Central memory CD4-positive, alpha-beta T cell (primary cell): ENCODE measurements at places on chromosomes 7 and 10.
A peak's percentile ranks its signal among the peaks of the same experiment; 100 is the strongest.

GRCh38 chr10:14648946-14649345 lies 125.8 kb downstream of the FAM107B start:
- DNase-seq, result no peak

GRCh38 chr10:24012249-24012803 lies 196.6 kb upstream of the KIAA1217 start:
- no peak for DNase-seq

DNA sequence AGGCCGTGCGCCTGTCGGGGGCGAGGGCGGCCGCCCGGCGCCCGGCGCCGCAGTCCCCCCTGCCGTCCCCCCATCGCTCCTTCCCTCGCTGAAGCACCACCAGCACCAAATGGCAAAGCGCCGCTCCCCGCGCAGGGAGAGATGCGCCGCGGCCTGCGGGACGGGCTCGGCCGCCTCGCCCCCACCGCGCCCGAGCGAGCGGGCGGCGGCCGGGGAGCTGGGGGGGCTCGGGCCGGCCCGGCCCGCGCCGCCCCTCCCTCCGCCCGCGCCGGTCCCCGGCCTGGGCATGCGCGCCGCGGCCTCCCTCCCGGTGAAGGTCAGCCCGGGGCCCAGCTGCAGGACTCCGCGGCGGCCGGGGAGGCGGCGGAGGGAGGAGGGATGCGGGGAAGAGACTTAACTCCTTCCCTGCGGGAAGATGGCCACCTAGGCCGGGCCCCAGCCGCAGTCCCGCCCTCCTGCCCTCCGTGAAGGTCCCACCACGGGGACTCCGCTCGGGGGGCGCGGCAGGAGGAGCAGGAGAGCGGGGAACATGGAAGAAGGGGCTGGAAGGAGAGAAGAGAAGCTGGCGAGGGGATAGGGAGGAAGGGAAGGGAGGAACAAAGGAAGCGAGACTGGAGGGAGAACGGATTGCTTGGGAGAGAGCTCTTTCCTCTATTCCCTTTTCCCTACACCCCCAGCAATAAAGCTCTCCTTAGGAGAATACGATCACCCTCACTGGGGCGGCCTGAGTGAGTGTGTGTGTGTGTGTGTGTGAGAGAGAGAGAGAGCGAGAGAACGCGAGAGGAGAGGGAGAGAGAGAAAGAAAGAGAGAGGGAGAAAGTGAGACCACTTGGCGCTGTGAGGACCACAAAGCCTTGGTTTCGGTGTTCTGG lies 3.4 kb upstream of the SMARCD3 start:
- DNase-seq, result no peak

GRCh38 chr7:46387646-46388045 lies 466.6 kb upstream of the IGFBP3 start:
- no peak for DNase-seq

DNA sequence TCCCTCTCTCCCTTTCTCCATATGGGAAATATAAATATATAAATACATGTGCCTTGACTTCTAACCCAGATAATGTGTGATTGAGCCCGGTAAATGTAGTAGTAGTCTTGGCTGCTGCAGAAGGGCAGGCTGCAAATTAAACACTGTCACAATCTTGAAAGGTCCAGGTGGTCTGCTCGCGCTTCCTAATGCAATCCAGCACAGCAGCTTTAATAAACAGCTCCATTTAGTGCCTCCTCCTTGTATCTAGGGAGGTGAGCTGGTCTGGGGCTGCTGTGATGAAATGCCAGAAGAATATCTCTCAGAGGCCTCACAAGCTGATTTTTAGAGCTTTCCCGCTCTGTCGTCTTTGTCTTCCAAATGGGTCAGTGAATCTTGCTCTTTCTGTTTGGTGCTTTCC lies 782 bp downstream of the POU6F2 start:
- no peak for DNase-seq

DNA sequence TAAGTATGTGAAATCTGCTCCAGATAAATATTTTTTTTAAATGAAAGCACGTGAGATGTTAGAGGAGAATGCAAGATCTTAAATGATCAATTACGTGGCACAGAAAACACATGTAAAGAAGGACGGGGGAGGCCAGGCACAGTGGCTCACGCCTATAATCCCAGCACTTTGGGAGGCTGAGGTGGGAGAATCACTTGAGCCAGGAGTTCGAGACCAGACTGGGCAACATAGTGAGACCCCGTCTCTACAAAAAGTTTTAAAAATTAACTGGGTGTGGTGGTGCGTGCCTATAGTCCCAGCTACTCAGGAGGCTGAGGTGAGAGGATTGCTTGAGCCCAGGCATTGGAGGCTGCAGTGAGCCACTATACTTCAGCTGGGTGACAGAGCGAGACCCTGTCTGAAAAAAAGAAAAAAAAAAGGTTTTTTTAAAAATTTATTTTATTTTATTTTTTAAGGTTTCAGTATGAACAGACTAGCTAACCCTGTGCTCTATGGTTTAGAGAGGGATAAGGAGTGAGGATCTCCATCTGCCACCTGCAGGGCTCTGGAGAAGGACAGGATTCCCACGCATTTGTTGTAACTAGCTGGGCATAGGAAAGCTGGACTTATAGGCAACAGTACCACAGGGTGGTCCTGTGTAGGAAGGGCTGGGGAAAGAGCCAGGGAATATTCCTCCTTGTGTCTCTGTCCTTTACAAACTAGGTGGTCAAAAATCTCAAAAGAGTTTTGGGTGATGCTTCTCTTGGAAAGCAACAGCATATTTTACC lies 113.2 kb downstream of the SPAG6 start:
- DNase-seq, result no peak

- no peak for DNase-seq
These were observed 127.7 kb downstream of the NRBF2 start for GRCh38 chr10:63260860-63261251.

GRCh38 chr10:44014644-44015250 lies 366.1 kb upstream of the ZNF32 start:
- DNase-seq, result no peak

DNA sequence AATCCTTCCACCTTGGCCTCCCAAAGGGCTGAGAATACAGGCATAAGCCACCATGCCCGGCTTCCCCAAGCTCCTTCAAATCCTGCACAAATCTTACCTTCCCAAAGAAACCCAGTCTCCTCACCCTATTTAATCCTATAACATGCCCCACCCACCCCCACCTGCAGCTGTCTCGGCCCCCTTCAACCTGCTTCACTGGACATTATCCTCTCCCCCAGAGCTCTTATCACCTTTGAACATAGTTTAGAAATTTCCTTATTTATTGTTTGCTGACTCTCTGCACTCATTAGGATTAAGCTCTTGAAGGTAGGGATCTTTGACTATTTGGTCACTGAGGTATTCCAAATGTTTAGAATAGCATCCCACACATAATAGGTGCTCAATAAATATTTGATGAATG lies 3.5 kb downstream of the ZNF467 start:
- no peak for DNase-seq

GRCh38 chr10:71845410-71846405 lies 5.3 kb downstream of the PSAP start:
- no peak for DNase-seq

- no peak for DNase-seq
These were observed 368.9 kb downstream of the PLXDC2 start for GRCh38 chr10:20185116-20185515.

GRCh38 chr10:7036951-7037350 lies 373.9 kb downstream of the SFMBT2 start:
- DNase-seq, result no peak

- no peak for DNase-seq
These were observed 37.4 kb upstream of the CFAP46 start for GRCh38 chr10:132979491-132980425.

DNA sequence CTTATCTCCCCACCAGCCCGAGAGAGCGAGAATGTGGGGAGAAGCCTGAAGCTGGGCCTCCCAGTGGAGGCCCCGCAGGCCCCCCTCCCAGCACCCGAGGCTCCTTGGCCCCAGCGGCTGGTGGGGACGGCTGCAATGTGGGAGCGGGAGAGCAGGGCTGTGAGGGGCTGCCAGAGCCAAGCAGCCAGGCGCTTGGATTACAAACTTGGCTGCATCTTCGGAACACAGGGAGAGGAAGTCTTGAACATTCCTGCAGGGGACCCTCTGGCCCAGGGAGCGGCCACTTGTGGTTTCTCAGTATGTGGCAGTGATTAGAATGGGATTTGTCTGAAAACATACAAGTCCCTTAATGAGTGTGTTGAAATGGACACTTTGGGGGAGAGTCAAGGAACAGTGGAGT lies 23.2 kb downstream of the ELN start:
- no peak for DNase-seq

GRCh38 chr7:57425969-57426628 lies 23.9 kb upstream of the ZNF716 start:
- no peak for DNase-seq

DNA sequence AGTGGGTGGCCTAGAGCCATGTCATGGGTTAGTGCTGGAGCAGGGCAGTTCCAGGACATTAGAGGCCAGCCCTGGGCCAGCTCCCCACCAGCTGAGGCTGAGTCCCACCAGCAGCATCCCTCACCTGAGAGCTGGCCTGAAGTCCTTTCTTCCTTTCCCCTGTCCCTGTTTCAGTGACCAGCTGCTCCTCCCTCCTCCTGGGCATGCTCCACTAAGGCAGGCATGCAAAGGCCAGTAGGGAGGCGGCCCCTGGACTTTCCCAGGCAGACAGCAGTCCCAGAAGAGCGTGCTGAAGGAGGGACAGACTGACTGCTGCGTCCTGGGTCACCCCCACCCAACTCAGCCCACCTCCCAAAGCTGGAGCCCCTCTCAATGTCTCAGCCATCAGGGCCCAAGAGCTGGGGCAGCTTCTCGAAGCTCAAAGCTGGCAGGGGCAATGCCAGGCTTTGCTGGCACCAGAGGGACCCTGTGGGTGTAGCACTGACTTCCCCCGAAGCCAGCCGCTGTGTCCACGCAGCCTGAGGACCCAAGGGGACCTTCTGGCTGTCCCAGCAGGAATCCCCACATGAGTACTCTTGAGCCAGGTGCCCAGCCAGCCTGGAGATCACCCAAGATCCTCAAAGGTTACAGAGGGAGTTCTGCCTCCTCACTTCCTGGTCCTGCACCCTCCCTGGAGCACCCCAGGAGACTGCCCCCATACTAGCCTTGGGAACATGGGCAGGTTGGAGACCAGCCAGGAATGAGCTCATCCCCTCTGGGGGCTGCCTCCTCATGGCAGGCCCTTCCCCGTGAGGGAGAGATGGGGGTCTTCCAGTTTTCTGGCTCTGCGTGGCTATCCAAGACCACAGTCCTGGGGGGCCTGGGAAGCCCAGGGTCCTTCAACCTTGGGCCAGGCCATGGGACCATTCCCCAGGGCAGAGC lies 35.2 kb upstream of the RET start:
- DNase-seq, result no peak

DNA sequence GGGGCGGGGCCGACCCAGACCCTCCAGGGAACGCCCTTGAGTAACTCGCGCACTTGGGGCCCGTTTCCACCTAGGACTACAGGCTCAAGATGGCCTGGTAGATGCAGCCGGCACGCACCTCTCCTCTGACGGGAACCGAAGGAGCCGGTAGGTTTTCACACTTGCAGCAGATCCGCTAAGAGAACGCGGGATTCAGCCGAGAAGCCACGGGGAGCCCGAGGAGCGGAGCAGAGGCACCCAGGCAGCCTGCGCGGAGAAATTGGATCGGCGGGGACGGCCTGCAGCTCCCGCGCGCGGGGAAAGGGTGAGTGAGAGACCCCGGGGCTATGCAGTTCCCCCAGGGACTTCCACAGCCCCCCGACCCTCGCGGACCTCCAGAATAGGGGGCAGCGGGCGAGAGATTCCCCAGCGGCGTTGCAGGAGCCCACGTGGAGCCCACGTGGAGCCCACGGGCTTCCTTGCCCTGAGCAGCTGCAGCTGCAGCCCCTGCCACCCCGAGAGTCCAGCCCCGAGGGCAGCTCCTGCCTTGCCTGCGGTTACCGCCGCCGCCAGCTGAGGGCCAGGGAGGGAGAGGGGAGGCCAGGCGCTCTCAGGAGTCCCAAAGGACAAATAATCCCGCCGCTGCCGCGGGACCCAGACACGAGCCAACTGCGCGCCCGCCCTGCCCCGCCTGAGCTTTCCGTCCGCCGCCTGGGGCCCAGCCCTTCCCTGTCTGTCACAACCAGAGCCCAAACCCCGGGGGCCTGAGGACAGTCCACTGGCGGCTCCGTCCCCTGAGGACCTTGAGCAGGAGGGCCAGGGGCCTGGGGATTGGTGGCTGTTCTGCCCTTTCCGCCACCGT lies 13.1 kb downstream of the IFT22 start:
- no peak for DNase-seq

DNA sequence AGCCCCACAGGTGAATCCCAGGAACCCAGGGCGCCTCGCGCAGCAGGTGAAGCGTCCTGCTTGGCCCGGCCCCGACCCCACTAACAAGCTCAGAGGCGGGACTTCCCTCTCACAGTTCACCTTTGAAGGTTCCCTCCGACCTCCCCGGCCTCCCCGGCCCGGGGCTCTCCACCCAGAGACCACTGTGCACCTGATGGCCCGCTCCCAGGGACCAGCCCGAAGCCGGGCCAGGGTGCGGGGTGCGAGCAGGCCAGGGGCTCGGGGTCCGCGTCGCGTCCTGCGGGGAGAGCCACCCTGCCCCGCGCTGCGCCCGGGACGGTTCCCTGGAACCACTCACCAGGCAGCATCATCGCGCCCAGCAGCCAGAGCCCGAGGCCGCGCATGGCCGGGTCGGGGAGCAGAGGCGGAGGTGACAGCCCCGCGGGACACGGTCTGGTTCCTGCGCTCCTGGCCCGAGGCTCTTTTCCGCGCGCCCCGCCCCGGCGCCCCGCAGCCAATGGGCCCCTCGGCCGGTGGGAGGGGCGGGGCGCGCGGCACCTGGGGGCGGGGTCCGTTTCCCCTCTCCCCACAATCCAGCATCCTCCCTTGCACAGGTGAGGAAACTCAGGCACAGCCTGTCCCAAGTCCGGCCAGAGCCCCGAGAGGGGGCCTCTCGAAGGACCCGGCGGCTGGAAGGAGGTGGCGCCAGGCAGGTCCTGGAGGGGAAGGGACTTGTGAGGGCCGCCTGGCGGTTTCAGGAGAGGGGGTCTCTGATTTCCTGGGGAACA lies at the start of gene ADAM8:
Gene ADAM8, minus strand, starts transcription at position 434 of the 767 bp plus-strand sequence. Its CDS starts 51 bp downstream, at position 383.
- peak; percentile 60 for DNase-seq

DNA sequence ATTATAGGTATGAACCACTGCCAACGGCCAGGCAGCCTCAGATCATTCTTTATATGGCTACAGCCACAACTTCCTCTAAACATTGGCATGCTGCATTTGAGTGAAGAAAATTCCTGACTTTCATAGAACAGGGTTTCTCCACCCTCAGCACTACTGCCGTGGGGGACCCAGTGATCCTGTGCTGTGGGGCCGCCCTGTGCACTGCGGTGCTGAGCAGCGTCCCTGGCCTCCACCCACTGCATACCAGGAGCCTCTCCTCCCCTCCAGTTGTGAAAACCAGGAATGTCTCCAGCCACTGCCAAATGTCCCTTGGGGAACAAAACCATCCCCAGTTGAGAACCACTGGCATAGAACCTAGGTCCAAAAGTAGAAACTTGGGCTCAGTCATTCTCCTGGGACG lies 15.8 kb downstream of the CNPY1 start:
- DNase-seq, result no peak
